ENCODE measurements at places on chromosomes 7 and 10. TPM values are rescaled to one million over a fixed set of nuclear protein-coding genes. Genes with fewer than 3 reads are reported as not detected.

The LRRC18 gene
- not detected for total RNA-seq

The CDK6 gene
- total RNA-seq = 14.6 TPM

The CRYGN gene
- total RNA-seq = not detected

The ZNF777 gene
- 16.0 TPM for total RNA-seq

The SLC39A12 gene
- total RNA-seq = not detected

The CPA4 gene
- total RNA-seq = not detected

The NRG3 gene
- total RNA-seq = not detected

The MAGI2 gene
- total RNA-seq = 0.64 TPM

The HHEX gene
- total RNA-seq = 155 TPM

The LLCFC1 gene
- total RNA-seq = not detected

The SLIT1 gene
- 0.29 TPM for total RNA-seq

The HDAC9 gene
- total RNA-seq = 64.8 TPM

The OPALIN gene
- not detected for total RNA-seq

The TMEM26 gene
- total RNA-seq = not detected

DNA sequence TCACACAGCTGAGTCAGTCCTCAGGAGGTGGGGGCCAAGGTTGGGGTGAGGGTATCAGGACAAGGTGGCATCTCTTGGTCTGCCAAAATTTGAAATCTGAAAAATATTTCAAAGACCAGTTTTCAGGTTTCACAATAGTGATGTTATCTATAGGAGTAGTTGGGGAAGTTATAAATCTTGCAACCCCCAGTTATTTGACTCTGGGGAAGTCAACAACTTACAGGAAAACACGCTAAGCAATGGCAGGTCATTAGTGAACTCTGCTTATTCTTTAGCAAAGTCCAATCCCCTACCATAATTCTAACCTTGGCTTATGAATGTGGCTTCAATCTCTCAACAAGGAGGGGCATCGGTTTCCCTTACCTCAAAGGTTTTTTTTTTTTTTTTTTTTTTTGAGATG is 94.9 kb downstream of the MARCHF5 start:
- DNase-seq = no peak

- peak; percentile 11 for DNase-seq
Observed at GRCh38 chr10:120606051-120606764, 149.2 kb downstream of the PLPP4 start.

- DNase-seq = no peak
Observed at GRCh38 chr7:11343136-11343535, 369.5 kb downstream of the PHF14 start.

DNA sequence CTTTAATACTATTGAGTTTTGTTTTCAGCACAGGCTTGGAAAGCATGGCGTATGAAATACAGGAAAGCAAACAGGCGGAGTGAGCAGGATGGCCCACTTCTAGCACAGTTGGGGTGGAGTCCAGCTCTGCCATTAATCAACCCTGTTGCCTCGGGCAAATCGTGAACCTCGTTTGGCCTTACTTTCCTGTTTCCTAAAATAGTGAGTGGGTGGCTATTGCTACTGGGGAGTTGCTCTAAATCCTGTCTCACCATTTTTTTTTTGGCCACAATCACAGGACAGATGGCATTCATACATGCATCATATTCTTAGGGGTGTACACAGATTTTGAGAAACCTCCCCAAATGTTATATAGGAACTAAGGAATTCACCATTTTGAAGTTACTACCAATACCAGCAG is 157.8 kb downstream of the ANLN start:
- DNase-seq = no peak

- DNase-seq = no peak
Observed at GRCh38 chr7:57370066-57370738, 79.8 kb upstream of the ZNF716 start.

DNA sequence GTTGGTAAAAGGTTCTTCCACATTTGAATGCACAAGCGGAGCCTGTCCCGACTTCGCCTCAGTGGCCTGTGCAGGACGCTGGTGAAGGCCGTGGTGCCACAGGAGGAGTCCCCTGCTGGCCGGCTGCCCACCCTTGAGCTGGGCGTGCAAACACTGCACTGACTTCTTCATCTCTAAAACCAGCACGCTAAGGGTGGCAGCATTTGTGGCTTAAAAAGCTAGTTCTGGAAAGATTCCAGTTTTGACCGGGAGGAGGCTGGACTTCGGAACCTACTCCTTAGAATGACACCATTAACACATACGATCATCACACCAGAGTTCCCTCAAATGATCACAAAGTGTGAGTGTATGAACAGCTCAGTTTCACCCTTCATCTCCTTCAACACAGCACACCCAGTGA is 102.4 kb downstream of the SMURF1 start:
- no peak for DNase-seq

DNA sequence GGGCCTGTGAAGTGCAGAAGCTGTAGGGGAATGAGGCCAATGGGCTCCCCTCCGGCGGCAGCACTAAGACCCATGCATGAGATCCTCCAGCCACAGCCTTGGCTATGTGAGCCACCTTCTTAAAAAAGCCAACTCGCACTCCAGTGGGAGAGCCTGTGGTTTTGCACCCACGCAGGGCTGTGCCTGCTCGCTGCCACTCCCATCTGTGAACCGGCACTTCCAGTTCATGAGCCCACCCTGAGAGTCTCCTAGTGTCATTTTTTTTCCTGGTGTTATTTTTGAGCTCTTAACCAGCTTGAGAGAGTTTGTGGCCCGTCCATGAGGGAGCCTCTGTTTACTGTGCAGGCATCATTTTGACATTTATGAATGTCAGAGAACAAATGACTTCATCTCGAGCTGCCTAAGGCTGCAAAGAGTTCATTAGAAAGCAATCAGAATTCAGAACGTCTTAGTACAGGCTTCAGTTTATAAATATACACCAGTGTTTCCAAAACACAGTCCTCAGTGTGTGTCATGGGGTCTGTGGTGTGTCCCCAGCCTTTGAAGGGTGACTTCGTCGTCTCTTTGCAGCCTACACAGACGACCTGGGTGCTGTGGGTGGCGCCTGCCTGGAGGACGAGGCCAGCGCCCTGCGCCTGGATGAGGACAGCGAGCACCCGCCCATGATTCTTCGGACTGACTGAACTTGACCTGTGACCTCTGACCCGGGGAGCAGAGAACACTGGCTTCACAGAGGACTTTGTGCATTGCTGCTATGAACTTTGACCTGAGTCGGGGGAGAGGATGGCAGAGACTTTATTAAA is 40.4 kb downstream of the WIPI2 start:
- DNase-seq = peak; percentile 60

- DNase-seq = no peak
Observed at GRCh38 chr10:73910401-73910763, 550 bp upstream of the PLAU start.

DNA sequence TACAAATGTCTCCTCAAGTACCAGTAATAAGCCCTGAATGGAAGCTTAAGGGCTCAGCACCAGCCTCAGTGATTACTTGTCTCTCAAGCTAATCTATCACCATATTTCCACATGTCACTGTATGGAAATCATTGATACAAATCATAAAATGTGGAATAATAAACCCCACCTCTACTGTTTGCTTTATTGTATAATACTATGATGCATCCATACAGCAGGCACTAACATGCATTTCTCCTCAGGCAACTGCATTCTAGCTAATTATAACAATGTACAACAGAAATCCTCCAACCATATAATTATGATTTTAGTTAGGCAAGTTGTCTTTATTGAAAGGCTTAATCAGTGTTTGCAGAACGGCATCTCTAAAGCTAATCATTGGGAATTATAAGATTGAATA is 26.2 kb downstream of the CRPPA start:
- DNase-seq = no peak

DNA sequence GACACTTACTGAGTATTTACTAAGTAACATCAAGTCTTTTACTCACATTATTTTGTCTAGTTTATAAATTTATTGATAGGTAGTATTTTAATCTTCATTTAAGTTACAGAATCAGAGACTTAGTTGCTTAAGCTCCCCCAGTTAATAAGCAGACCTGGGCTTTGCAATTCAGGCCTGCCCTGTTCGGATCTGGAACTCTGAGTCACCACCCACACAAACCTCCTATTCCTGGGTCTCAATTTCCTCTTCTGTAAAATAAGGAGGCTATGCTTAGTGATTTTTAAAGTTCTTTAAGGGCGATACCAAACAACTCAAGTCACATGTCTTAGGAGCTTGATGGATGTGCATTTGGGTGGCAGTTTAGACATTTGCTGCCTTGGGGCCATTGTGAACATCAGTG is 3.5 kb upstream of the MGAM start:
- no peak for DNase-seq

DNA sequence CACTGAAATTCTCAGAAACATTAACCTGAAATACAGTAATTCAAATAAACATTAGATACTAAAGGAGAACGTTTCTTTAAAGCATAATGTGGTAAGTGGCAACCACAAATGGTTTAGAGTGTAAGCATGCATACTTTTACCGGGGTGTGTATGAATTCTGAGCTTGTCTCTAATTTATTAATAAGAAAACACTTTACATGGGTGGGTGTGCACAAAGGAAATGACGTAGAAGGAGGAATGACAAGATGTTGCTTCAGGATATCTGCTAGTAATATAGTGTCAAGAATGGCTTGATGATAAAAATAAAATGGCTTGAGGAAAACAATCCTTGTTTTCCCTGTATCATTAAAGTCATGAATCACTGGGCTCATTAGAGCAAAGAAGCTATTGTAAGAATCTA is 92.5 kb downstream of the ARL4A start:
- DNase-seq = no peak

GRCh38 chr10:1726861-1727260 is 10.5 kb downstream of the ADARB2 start:
- no peak for DNase-seq

- DNase-seq = no peak
Observed at GRCh38 chr10:83119346-83119745, 1020.0 kb upstream of the GHITM start.

GRCh38 chr7:96899108-96899507 is 106.2 kb upstream of the DLX6 start:
- no peak for DNase-seq

DNA sequence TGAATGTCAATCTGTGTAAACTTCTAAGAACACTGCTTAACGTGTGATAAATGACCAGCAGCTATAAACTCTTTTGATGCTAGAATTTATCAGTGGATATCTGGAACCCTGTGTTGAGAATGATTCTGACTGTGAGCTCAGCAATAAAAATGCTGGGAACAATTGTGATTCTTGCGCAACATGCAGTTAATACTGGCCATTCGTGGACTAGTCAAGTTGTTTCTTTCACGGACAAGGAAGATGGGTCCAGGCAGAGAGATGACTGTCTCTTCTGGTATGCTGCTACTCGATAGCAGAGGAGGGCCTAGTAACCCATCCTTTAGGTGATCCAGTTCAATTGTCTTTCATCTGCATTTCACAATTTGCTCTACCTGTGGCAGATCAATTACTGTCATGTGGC is 394.8 kb upstream of the IGFBP3 start:
- no peak for DNase-seq

DNA sequence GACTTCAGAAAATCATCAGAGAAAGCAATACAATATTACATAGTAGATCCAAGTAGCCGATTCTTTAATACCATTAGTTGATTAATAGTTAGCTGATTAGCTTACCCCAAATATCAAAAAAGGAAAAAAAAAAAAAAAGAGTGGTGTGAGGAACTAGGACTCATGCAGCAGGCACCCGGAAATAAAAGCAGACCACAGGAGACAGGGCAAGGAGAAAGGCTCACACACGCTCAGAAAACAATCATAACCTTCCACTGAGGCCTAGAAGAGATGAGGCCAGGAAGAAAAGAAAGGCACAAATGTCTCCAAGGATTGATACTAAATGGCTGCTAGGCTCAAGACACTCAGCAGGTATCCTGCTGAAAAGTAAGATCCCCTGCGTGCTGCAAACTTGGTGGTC is 25.9 kb downstream of the TRDMT1 start:
- DNase-seq = no peak

DNA sequence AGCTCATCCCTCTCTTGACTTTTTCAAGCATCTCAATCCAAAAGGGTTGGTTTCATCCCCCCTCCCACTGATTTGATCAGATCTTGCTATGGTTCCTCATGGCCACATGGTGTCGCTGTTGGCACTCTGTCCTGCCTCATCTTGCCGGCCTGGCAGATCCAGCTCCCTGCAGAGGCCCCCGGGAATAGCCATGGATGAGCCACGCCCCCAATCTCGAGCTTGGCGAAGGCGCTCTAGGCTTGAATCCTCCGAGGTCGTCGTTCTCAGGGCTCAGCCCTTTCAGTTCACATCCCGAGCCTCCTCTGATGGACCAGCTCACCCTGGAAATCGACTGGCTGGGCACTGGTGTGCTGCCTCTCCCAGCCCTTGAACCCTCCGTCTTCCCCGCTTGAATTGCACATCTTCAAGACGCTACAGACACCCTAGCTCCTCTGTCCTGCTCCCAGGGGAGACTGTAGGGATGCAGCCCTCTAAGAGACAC is 628.7 kb downstream of the TYW1 start:
- peak; percentile 27 for DNase-seq

GRCh38 chr10:43110338-43111071 is 27.7 kb upstream of the CSGALNACT2 start:
- no peak for DNase-seq

DNA sequence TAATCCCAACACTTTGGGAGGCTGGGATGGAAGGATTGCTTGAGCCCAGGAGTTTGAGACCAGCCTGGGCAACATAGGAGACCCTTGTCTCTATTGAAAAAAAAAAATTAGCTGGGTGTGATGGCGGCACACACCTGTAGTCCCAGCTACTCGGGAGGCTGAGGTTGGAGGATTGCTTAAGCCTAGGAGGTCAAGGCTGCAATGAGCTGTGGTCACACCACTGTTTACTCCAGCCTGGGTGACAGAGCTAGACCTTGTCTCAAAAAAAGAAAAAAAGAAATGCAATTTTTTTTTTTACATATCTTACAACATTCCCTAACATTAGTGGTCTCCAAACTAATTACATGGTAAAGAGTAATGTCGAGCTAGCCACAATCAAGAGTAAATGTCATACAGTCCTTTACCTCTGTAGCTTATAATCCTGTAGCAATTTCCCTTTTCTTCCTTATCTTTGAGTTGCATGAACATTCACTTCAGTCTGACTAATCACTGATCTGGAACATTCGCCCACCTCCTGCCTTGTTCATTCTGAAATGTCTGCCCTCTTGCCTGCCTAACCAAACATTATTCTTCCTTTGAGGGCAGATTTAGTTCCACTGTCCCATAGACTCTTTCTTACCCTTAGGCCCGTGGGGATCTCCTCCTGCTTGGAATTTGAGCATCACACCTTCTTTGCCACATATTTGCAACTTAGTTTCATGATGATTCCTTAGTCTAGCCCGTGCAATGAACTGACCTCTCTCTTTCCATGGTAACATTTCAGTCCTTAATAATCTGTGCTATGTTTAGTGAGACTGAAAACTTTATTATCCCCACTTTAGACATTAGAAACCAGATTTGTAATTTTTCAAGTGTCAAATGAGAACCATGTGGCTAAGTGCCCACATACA is 4.8 kb upstream of the VCL start:
- no peak for DNase-seq

- no peak for DNase-seq
Observed at GRCh38 chr7:34331102-34331501, 326.9 kb upstream of the NPSR1 start.

DNA sequence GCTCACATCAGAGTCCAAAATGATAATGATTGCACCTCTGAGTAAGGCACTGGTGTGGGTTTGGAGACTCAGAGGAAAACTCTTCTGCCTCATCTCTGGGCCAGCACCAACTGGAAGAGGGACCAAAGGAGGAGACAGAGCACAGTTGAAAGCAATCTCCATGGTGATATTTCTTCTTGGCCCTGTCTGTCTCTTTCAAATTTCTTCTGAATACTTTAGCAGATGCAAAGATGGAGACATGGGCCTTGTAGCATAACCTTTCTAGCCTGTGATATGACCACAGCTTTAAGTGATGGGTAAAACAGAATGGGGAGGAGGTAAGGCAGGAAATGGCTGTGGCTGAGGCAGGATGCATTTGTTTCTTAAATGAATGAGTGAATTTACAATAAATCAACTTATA is 12.2 kb upstream of the GIMAP7 start:
- no peak for DNase-seq

All from B cell (primary cell).